ENCODE measurements at places on chromosomes 12 and 14.

GRCh38 chr12:9740106-9740750, 7.3 kb upstream of the CLECL1 start:
- no peak for DNase-seq

DNA sequence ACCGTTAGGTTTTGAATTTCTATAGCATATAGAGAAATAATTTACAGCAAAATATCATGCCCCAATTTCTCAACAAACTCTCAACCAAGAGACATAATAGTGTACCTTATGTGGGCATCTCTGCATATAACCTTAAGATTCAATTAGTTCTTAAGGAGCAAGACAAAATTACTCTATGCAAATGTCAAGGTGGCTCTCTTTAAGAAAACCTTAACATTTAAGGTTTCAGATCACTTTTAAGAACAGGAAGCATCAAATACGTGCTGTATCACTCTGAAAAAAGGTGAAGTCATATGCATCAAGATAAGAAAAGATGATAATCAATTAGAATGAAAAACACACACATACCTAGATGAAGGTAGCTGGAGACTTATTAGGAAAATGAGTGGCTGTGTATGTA, 728.0 kb downstream of the FLRT2 start:
- no peak for DNase-seq

DNA sequence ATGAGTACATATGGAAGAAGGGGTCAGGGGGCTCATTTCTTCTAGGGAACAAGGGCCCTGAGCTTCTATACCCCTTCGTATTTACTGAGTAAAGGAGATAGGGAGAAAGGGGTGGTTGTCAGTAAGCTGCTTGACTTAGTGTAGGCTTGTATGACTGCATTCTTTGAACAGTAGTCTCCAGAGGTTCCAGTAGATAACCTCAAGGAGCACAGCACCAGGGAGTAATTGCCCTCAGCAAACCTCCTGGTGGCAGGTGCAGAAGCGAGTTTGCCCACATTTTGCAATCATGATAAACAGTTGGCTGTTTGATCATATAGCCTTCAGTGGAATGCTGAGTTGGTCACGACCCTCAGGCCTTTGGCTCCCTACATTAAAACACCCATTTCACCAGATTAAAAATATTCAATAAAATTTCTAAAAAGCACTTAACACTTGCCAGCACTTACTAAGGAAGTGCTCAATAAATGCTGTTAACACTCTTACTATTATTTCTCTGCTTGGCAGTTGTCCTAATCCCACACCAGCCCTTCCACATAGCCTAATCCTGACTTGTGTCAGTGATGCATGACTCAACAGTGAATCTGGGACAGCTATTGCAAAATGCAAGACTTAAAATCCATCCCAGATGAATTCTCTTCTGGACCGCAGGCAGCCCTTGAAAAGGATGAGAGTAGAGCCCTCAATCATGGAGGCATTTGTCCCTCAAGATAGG, 3.7 kb upstream of the DHRS4L2 start:
- DNase-seq, result peak; percentile 92

DNA sequence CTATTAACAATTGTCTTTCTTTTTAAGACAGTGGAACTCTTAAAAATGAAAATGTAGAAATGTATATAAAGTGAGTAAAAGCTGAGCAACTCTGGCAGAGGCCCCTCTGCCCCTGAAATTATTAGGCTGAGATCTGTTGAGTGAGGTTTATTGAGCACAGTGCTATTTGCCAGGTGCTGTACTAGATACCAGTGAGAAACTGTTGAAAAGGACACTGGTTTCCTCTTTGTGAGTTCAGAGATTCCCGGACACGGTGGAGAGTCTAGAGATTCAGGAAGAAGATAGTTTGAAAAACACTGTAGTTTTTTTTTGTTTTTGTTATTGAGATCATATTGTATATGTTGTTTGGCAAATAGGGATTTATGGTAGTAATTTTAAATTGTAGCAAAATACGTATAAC, 11.2 kb downstream of the ACVR1B start:
- DNase-seq, result no peak

DNA sequence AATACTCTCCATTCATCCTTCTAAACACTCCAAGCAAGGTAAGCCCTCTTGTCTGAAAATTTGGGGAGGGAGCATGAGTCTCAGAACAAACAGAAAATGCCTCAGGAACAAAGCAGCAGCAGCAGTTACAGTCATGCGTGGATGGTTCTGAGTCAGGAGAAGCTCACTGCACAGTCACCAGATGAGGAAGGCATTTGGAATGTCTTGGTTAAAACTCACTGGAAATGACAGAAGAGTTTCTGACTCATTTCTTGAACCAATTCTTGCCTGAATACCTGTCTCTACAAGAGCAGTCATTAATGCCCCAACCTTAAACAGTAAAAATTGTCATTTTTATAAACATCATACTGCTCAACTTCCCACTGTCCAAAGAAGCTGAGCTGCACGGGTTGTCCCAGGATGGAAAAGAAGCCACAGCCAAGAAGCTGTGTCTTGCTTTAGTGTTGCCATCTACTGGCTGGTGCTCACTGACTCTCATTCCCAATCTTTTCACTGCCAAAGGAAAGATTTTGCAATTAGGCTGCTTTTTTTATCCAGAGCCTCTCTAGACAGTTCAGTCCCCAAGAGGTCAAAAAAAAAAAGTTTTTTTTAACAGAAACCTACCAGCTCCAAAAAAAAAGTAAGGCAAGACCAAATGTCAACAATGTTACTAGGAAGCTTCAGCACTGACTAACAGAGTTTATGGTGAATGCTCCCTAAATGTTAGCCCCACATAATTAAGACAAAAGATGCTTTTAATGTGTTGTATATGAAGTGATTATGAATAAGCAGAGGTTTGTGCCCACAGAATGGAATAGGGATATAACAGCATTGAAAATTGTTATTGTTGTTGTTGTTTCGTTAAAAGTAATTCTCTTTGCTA, 40.4 kb downstream of the KICS2 start:
- DNase-seq, result peak; percentile 98

DNA sequence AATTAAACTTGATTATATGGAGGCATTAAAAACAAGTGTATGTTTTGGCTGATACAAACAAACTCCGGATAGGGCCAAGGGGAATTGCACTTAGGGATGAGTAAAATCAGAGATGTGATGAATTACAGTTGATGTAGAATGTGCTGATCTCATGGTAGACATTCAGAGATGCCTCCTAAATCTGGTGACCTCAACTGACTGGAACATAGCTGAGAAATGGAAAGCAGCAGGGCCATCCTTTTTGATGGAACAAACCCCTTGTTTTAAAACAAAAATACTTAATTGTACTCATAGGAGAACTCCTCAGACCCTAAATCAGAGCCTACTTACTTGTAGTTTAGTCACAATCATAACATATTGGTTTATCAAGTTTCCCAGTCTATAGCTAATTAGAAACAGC, 122.8 kb downstream of the C12orf75 start:
- peak; percentile 60 for DNase-seq

DNA sequence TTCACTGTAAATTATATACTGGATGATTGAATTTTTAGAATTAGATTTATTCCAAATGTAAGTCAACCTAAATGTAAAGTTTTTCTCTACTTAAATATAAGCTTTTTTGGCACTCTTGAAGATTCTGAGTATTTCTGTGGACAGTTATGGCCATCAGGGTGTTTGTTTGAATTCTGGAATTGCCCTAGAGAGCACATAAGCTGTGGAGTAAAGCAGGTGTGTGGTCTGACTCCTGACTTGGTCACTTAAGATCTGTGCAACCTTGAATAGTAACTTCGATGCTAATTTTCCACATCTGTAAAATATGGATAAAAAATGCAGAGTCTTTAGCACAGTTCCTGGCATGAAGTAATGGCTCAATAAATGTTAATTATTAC, 64.4 kb downstream of the FUT8 start:
- no peak for DNase-seq

GRCh38 chr12:73106296-73106695, 834.1 kb downstream of the TRHDE start:
- no peak for DNase-seq

DNA sequence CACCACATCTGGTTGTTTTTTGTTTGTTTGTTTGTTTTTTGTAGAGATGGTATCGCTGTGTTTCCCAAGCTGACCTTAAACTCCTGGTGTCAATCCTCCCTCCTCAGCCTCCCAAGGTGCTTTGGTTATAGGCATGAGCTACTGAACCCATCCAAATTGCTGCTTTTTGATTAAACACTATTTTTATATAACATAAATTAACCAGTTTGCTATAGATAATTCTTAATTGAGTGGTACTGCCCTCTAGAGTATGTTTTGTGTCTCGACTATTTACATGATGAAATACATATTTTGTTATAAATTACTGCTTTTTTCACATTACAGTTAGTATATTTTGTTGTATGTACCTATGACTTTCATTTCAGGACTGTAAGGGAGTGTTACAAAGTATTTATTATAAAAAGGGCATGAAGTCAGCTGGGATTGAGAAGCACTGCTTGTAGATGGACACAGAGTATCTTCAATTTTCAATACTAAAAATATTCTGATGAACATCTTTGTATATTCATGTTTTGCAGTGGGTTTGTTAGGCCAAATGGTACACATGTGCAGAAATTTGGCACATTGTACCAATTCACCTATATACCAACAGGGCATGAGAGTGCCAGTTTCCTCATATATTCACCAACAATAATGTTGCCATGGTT, 14.9 kb upstream of the SCAF11 start:
- peak; percentile 15 for DNase-seq

DNA sequence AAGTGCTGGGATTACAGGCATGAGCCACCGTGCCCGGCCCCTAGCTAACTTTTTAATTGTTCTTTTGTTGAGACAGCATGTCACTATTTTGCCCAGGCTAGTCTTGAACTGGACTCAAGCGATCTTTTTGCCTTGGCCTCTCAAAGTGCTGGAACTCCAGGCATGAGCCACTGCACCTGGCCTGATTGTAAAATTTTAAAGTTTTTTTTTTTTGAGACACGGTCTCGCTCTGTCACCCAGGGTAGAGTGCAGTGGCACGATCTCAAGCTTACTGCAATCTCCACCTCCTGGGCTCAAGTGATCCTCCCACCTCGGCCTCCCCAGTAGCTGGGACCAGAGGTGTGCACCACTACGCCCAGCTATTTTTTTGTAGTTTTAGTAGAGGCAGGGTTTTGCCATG, 79.1 kb upstream of the SINHCAF start:
- DNase-seq, result no peak

DNA sequence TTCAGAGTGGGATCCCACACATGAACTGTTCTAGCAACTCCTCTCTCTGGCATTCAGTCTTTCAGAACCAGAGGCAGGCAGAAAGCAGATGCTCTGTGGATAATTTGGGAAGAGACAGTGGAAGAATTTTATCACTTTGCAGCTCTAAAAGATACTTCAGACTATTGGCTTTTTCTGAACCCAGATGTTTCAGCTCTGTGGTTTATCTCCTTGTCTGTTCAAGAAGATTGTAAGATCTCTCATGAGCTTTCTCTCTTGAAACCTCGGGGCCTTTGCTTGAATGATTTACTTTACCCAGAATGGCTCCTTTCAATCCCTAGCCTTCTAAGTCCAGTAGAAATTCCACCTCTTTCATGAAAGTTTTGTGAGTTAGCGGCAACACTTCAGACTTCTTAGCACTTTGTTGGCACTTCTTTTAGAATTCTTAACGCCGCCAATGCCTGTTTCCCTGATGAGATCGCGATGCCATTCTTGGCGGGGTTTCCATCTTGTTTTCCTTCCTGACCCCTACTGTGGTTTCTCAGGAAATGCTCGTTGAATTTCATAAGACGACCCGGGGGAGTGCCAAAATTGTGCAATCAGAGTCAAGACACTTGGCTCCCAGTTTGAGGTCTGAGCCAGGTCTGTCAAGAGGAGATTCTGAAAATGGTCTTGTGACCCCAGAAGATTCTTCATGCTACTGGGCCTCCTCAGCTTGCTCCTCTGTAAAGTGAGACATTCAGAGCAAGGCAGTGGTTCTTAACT, 107.0 kb upstream of the PRICKLE1 start:
- DNase-seq, result no peak

DNA sequence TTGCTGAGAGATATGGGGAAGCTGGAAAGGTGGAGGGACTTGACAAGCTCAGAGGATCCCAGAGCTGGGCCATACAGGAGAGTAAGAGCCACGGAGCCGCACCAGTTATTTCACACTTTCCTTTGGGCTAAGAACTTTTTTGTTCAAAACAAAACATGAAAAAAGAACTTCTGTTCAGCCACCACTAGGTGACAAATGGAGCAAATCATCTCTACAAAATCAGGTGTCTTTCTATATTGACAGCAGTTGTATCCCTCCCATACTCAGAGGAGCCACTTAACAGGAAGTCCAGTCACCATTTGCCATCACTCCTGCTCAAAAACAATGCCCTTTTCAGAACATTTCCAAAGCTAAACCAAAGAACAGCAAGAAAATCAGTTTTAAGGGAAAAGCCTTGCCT, 70.3 kb upstream of the DBX2 start:
- no peak for DNase-seq

DNA sequence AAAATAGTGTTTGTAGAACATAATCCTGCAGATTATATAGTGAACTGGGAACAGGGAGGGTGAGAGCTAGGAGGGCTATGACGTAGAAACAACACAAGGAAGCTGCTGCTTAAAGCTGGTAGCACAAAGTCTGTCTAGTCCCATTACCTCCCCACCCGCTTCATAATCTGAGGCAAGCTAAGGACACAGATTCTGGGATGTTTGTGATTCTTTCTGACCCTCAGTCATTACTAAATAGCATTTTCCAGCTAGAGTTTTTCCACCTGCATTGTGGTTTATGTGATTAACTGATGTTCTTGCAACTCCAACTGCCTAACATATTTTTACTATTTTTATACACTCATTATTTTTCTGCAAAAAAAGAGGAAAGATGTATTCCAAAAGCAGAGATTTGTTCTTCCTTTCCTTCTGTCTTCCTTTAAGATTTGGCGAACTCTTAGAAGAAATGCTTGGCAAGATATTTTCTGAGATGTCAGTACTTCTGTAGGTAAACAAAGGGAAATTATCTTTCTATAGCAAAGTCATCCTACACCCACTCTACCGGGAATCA, 293.2 kb upstream of the FAR2 start:
- peak; percentile 9 for DNase-seq

- no peak for DNase-seq
These were observed 28.3 kb downstream of the ERC1 start for GRCh38 chr12:1019283-1019682.

- DNase-seq, result no peak
These were observed 4.0 kb downstream of the CPSF6 start for GRCh38 chr12:69243099-69244084.

DNA sequence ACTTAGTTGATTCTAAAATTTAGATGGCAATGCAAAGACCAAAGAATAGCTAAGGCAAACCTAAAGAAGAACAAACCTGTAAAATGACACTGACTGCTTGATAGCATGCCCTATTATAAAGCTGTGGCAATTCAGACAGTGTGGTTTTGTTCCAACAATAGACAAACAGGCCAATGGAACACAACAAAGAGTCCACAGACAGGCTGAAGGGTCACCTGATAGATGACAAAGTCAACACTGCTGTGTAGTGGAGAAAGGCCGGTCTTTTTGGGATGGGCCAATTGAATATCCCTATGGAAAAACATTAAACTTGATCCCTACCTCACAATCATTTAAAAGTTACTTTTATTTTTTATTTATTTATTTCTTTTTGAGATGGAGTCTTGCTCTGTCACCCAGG, 33.8 kb upstream of the SLC25A3 start:
- DNase-seq, result no peak

GRCh38 chr14:85190251-85190650, 339.7 kb upstream of the FLRT2 start:
- no peak for DNase-seq

- no peak for DNase-seq
These were observed 36.4 kb downstream of the PYM1 start for GRCh38 chr12:55891310-55891709.
